ENCODE measurements at places on chromosomes 2 and 18.
A peak's percentile ranks its signal among the peaks of the same experiment; 100 is the strongest.

DNA sequence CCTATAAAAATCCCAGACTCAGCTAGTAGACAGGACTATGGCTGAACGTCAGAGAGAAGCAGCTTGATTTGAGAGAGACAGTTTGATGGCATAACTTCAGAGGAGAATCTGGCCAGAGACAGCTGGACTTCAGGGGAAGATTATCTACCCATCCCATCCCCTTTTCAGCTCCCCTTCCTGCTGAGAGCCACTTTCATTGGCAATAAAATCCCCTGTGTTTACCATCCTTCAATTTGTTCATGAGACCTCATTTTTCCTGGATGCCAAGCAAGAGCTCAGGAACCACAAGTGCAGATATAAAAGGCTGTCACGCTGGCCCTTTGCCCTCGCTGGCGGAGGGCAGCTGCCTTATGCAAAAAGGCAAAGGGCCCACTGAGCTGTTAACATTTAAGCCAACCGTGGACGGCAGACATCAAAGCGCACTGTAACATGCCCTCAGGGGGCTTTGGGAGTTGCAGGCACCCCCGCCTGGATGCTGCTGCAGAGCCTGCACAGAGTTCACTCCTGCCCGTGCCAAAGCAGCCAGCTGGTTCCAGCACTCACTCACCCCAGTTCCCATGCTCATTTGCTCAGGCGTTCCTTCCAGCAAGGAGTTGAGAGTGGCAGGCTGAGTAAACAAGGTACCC is 164.3 kb upstream of the PGAP1 start:
- peak; percentile 62 for DNase-seq

GRCh38 chr2:162172802-162173370 is 20.8 kb upstream of the GCG start:
- DNase-seq, result no peak

GRCh38 chr2:68925295-68925896 is 27.3 kb downstream of the GKN2 start:
- peak; percentile 5 for DNase-seq

- no peak for DNase-seq
Measured at GRCh38 chr2:217151509-217152206, 291.8 kb upstream of the TNP1 start.

DNA sequence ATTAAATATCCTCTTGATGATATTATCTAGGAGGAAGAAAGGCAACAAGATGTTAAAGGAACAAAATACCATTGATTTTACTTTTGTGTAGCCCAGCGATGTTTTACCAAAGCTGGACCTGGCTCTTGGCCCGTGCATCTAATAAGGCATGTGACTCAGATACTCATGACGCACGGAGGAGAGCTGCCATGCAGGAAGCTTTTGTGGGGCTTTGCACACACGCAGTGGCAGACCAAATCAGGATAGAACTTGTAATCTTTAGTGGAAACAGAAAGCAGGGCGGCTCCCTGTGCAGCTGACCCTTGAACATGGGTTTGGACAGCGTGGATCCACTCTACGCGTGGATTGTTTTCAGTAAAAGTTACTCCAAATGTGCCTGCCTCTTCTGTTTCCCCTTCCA is 190.0 kb downstream of the NAPG start:
- no peak for DNase-seq

- DNase-seq, result no peak
Measured at GRCh38 chr2:186611526-186611925, 21.7 kb downstream of the ITGAV start.

DNA sequence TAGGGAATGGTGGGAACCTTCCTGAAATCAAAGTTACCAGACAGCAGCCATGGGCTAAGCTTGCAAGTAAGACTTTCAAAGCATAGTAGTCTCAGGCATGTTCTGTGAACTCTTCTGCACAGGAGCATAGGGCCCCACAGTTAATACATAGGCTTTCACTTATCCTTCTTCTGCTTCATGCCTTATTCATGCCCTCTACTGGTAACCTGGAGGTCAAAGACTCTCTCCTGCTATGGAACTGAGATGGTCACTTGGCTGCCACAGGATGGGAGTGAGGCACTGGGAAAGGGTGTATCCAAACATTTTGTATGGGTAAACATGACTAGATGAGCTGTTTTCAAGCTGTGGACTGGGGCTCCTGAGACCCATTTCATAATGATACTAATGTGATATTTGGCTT is 49.1 kb upstream of the ZNF638 start:
- no peak for DNase-seq

- DNase-seq, result no peak
Measured at GRCh38 chr18:48715711-48716361, 177.0 kb downstream of the CTIF start.

DNA sequence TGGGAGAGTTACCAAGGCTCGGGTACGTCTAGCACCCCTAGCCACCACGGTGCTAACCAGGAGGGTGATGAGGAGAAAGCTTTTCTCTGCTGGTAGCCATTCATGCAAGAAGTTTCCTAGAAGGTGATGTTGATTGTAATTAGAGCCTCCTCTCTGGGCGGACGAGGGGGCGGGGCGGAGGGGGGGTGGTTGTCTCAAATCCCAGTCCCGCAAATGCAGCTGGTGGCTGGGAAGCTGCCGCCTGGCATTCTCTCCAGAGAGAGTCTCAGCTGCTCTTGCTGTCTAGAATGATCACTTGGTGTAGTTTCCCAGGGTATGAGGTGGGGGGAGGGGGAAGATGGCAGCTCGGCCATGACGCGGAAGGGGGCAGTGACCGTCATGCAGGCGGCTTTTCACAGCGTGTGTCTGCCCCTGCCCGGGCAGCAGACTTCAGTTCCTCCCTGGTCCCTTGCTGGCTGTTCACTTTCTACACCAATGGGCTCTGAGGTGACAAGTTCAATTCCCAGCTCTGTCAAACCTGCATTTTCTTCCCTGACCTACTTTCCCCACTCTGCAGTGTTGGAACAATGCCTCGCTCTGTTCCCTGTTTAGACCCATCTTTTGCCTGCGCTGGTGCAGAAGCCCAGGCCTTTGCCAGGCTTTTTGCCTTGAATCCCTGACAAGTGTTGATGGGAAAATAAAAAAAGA is 61.5 kb upstream of the KLF7 start:
- DNase-seq, result no peak

GRCh38 chr2:56267415-56267788 is 83.6 kb downstream of the CCDC85A start:
- DNase-seq, result peak; percentile 93

- no peak for DNase-seq
Measured at GRCh38 chr2:44578471-44579093, 216.8 kb downstream of the CAMKMT start.

- no peak for DNase-seq
Measured at GRCh38 chr18:46265196-46266156, 161.3 kb downstream of the HAUS1 start.

DNA sequence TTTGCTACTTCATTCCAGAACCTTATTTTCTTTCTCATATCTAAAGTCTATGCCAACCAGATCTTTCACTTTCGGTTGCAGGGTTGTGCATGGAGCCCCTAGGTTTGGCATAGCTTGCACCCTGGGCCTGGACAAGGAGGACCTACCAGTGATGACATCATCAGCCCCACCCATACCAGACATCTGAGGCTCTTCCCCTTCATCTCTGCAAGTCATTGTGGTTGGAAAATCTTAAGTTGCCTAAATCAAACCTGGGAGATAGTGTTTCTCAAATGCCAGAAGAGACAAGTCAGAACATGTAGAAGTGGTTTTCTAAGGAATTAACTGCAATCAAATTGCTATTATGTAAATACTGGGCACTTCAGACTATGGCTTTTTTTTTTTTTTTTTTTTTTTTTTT is 363.3 kb downstream of the ZNF516 start:
- DNase-seq, result no peak

All from NCI-H446 (cell line).